ENCODE measurements at places on chromosomes 7 and 10.

DNA sequence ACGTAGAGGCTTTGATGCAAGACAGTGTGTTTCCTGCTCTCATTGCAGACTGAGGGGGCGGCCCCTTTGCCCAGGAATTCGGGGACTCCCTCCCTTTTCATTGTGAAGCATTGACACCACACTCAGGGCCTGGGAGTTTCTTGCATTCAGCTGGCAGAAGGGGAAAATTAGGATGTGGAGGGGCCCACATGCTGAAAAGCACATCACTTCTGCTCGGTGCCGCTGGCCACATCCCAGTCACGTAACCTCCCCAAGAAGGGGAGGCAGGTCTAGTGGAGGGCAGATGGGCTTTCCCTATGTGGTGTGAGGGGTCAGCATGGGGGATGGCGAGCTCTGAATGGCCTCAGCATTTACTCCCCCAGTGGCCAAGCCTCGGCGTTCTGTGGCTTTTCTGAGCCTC, 47.9 kb downstream of the ADCY1 start:
- no peak for DNase-seq

DNA sequence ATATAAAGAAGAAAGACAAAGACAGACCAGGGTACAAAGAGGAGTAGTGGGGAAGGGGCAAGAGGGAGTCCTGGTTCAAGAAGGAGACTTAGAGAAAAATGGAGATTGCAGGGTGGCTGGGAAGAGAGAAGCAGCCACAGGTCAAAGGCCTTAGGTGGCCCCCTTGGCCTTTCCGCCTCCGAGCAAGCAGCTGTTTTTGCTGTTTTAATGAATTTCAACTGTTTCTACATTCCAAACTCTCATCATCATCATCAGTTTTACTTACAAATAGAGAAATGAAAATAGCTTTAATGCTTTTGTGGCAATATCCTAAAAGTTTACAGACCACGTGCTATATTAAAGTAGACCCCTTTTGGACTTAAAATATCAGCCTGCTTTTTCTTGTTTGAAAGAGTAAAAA, 399.7 kb downstream of the EXOC4 start:
- no peak for DNase-seq

- DNase-seq = no peak
Observed at GRCh38 chr10:6766131-6766801, 186.2 kb upstream of the PRKCQ start.

DNA sequence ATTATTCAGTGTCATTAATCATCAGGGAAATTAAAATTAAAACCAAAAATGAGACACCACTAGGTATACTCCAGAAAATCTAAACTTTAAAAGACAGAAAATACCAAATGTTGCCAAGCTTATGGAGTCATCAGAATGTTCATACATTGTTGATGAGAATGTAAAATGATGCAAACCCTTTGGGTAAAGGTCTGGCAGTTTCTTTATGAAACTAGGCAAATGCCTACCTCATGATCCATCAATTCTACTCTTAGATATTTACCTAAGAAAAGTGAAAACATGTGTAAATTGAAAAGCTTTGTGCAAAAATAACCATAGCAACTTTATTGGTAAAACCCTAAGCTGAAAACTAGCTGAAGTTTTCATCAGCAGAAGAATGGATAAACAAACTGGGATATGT, 329.5 kb upstream of the MEOX2 start:
- no peak for DNase-seq

DNA sequence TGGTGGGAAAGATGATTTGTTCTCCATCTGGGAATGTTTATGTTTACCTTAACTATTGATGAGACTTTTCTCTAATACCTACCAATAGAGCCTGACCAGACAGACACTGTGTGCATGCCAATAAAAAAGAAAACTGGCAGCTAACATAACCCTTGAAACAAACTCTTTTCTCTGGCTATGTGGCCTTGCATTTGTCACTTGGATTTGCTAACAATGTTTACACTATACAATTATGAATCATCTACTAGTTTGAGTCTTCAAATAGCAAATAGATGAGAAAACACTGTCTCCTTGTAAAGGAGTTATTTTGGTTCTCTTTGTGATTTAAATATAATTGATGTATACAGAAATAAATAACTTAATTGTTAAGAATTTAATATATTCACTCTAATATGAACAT, 273.1 kb downstream of the SEMA3D start:
- DNase-seq = no peak
